Activated T-cell treated with anti-CD3 and anti-CD28 coated beads for 1 hour (primary cell): ENCODE measurements at places on chromosomes 11 and 22.

DNA sequence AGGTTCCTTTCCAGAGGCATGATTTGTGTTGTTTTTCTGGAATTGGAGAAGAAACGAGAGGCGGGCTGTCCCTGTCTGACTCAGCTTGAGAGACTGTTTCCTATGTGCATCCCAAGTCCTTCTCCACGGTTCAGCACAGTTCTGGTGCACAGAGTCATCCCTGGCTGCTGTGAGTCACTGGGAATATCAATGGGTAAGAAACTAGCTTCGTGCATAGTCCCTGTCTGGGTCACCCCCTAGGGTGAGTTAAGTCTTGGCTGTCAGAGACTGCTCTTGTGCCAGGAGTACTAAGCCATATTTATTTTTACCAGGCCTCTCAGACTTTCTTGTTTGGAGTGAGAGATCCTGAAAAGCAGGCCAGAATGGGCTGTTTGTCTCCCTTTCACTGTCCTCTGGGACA is 2.4 kb upstream of the LRP4 start:
- no peak for DNase-seq

- DNase-seq = no peak
Measured at GRCh38 chr11:127226380-127226779, 225.8 kb upstream of the KIRREL3 start.

DNA sequence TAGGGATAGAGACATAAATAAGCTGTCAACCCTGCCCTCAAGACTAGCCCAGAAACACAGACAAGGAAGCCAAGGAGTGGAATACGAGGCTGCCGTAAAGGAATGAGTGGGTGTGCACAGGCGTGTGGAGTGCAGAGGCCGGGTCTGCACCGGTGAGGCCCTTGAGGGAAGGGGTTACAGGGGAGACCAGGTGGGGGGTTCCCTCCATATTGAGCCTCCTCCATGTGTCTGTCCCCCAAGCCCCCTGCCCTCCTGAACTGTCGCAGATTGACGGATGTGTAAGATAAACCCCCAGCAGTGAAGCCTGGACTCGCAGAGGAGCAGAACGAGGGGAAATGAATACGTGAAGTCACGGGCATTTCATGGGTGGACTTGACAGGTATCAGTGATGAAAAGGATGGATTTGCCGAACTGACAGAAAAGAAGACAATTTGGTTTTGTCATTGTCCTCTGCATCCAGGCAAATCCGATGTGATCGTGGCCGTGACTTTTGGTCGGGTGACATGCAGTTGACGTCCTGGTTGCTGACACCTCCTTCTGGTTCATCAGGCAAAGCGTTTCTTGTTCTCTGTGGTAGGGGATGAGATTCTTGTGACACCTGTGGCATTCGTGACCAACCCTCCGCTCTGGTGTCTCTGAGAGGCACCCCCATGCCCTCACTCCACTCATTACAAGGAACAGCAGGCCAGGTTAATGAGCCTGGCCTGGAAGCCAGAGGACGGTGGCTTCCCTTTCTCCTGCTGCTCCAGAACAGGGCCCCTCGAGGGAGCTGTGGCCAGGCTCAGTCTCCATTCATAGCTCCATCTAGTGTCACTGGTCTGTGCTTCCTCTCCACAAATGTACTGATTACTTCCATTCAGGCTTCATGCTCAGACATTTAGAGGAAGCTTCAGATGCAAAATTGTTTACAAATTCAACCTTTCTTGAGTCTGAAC is 223.1 kb upstream of the B3GAT1 start:
- DNase-seq = no peak

- DNase-seq = no peak
Measured at GRCh38 chr22:35296051-35296450, 3.6 kb upstream of the TOM1 start.

DNA sequence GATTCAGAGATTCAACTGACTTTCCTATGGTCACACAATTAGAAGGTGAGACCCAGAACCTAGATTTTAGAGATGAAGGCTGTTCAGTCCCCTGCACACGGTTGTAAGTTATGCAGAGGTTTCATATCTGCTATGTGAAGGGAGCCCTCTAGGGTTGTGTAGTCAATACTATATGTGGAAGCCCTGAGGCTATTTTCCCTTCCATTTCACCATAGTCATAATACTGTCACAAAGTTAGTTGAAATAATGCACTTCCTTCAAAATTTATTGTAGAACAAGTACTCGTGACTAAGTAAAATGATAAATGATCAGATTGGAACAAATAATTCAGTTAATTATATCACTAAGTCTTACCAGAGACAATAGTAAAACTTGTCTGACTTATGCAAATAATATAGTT is 48.8 kb downstream of the ENDOD1 start:
- DNase-seq = no peak

GRCh38 chr22:20131597-20131858 is at the start of gene ZDHHC8:
Gene ZDHHC8, plus strand, starts transcription at chr22:20131804. Its CDS starts 144 bp downstream, at chr22:20131948.
- peak; percentile 41 for DNase-seq

GRCh38 chr11:46755962-46756361 is 36.9 kb downstream of the F2 start:
- no peak for DNase-seq

DNA sequence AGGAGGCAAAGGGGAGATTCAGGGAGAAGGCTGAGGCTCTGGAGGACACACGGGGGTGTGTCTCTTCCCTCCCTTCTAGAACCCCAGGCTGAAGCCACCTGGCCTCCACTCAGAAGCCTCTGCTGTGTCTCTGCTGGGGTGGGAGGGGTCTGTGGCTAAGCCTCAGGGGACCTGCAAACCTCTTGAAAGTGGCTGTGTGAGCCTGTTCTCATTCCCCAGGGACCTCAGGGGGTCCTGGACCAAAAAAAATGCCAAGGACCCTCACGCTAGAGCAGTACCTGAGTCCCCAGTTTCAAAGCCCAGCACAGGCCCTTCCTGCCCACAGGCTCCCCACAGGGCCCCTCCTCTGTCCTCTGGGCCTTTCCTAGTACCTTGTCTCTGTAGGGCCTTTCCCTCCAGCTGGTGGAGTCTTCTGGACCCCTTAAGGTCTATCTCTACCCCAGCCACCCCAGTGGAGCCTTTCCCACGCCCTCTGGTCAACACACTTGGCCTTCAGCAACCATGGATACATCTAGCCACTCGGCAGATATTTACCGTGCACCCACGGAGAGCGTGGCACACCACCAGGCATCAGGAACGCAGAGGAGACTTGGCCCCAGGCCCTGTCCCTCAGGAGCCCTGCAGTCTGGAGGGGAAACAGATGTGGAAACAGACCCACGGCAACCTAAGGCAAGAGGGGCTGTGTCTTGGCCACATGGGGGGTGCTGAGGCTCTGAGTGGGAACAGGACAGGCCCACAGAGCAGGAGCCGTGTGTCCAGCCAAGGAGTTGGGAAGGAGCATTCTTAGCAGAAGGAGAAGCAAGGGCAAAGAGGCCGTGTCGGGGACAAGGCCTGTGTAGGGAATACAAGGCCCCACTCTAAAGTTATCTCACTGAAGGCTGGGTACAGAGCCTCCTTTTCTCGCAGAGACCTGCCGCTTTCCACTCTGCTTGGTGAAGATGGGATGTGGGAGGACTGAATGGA is 18.5 kb downstream of the PLA2G6 start:
- no peak for DNase-seq

DNA sequence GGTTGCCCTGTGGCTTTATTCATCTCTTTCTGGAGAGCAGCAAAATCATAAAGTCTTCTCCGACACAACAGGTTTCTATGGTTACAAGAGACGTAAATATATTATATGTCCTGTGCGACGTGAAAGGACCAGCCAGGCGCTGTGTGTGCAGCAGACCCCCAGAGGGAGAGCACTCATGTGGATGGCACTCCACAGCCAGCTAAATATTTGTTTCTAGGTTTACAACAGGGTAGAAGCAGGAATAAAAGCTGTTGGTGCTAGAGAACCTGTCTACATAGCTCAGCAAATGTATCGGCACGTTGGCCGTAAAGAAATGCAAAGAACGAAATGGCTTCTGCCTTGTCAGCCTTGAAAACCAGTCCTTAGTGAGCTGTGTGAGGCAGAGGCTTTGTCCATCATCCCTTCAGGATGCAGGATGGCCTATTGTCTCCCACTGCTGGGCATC is 133.8 kb upstream of the PITPNB start:
- no peak for DNase-seq
